Mesenchymal stem cell (in vitro differentiated cells and primary cell): ENCODE measurements at places on chromosomes 1 and 21.

- DNase-seq = no peak
Observed at GRCh38 chr21:21332492-21332891, 334.3 kb downstream of the NCAM2 start.

- DNase-seq = no peak
Observed at GRCh38 chr1:173285048-173285447, 77.9 kb upstream of the TNFSF4 start.

GRCh38 chr1:116403496-116404136, 30.6 kb downstream of the ATP1A1 start:
- DNase-seq = no peak

GRCh38 chr1:5651473-5651872, 340.8 kb downstream of the NPHP4 start:
- DNase-seq = no peak

- no peak for DNase-seq
Observed at GRCh38 chr1:199490769-199491527, 536.6 kb upstream of the NR5A2 start.

- DNase-seq = peak; percentile 90
Observed at GRCh38 chr21:42974832-42975820, 764 bp downstream of the PKNOX1 start.

DNA sequence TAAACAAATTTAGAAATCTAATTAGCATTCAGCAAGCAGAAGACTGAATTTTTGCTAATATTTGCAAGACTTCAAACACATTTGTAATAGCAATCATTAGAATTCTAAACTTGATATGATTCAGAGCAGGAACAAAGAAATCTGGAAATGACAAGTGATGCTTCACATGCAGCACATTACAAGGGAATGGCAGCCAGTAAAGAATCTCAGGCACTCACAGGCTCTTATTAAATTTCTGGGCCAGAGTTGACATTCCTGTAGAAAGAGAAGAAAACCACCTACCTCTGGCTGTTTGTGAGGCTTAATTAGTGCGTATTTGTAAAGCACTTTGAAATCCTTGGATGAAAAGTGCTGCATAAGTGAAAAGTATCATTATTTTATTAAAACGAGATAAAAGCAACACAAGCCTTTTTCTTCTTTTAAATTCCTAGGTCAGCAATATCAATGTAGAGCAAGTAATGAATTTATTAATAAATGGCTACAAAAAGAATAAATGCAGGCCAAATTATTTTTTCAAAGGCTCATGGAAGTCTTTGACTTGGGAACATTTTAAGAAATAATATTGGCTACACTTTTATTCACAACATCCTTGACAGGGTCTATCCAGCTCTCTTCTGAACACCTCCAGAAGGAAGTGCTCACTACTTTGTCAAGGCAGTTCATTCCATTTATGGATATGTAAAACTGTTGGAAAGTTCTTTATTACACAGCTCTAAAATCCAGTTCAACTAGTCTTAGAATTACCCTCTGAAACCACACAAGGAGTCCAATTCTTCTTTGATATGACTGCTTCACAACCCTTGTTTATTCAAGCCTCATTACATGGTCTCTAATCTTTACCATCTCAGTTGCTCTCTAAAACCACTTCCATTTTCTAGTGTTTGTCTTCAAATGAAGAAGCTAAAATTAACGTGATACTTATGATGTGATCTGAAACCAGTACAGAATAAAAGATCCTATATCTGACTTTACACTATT, 32.1 kb upstream of the SCYL3 start:
- DNase-seq = peak; percentile 13

DNA sequence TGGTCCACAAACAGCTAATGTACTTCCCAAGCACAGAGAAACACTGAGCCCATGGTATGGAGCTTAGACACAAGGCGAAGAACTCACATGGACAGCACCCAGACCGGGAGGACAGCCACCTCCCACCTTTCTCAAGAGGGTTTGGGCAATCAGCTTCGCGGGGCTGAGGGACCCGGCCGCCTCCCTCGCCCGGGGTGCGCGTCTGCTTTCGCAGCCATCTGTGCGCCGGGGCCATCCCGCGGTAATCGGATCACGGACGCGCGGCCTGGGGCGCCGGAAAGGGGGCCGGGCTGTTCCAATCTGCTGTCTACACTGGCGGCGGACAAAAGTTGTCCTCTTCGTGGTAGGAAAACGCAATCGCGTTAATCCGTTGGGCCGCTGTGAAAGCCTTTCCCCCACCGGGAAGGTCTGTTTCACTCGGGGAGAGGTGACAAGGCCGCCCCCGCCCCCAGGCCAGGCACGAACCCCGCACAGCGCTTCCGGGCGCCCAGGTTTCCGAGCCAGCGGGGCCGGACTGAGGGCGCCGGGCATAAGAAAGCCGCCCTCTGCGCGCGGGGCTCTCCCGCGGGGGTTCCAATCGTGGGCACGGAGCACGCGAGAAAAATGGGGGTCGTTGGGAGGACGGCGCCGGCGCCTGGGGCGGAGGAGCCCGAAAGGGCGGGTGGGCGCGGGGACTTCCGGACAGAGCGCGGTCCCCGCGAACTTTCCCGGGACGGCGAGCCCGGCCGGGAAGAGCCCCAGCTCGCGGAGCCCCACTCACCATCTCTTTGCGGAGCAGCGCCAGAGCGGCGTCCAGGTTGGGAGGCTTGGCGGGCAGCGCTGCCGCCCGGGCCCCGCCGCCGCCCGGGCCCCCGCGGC, 664 bp downstream of the FAM89A start:
- DNase-seq = peak; percentile 79

- peak; percentile 86 for DNase-seq
Observed at GRCh38 chr1:199463521-199464127, 563.9 kb upstream of the NR5A2 start.

- peak; percentile 70 for DNase-seq
Observed at GRCh38 chr1:40824591-40825434, 37.4 kb downstream of the CITED4 start.

GRCh38 chr1:194598098-194598497, 1411.7 kb upstream of the B3GALT2 start:
- no peak for DNase-seq

- DNase-seq = peak; percentile 76
Observed at GRCh38 chr1:43522776-43523480, 7.8 kb upstream of the PTPRF start.

GRCh38 chr1:65344171-65344814, 35.0 kb downstream of the DNAJC6 start:
- DNase-seq = no peak

DNA sequence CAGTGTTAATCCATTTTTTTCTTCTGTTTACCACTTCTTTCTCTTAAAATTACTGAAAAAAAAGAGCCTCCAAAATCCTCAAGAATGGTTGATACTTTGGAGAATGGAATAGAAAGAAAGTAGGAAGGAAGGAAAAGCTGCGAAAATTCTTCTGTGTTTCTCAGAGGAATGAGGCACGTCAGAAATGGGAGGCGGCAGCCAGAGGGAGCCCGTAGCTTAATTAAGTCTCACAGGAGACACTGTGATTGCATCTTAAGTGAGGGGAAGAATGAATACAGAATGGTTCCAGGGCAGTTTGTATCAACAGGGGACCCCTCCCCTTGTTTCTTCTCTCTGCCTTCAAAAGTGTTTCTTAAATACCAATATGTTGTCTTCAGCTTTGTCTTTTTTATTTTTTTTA, 1099.5 kb downstream of the PLA2G4A start:
- peak; percentile 47 for DNase-seq

GRCh38 chr21:21612466-21612865, 614.3 kb downstream of the NCAM2 start:
- DNase-seq = peak; percentile 65

DNA sequence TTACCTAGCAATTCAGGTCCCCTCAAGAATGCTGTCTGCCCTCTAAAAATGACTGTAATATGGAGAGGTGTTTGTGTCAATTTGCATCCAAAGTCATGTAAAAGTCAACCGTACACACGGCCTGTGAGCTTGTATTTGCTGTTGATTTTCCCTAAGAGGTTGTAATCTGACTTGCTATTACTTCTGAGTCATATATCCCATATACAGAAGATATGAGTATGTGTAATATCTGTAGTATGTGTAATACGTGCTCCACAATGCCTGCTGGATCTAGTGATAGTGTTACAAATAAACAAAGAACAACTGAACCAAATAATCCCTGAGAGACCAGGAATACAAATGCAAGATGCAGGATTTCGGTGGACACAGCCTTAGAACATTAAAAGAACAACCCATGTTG, 1.4 kb upstream of the KCNJ6 start:
- DNase-seq = peak; percentile 69

- no peak for DNase-seq
Observed at GRCh38 chr1:96424877-96425276, 296.7 kb upstream of the PTBP2 start.

GRCh38 chr1:23126200-23126599, 42.5 kb downstream of the LUZP1 start:
- no peak for DNase-seq

DNA sequence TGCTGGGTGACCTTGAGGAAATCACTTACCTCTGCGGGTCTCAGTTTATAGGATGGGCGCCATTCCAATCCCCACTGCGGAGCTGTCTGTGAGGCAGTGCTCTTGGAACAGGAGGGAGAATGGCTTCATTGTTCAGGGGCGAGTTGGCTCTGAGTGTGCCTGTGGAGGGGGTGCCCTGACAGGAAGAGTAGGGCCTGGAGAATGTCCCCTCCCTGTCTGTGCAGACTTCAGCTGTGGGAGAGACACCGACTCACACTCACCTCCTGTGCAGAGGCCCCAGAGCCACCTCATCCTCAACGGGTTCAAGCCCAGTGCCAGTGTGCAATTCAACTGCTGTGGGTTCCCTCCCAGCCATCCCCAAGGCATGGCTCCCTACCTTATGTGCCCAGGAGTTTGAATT, 17.1 kb downstream of the ADORA1 start:
- no peak for DNase-seq

- DNase-seq = no peak
Observed at GRCh38 chr1:223487887-223488259, 94.7 kb downstream of the CCDC185 start.

GRCh38 chr1:168767894-168768584, 39.0 kb upstream of the DPT start:
- peak; percentile 13 for DNase-seq

- DNase-seq = no peak
Observed at GRCh38 chr21:45991606-45992300, 10.2 kb downstream of the COL6A1 start.

DNA sequence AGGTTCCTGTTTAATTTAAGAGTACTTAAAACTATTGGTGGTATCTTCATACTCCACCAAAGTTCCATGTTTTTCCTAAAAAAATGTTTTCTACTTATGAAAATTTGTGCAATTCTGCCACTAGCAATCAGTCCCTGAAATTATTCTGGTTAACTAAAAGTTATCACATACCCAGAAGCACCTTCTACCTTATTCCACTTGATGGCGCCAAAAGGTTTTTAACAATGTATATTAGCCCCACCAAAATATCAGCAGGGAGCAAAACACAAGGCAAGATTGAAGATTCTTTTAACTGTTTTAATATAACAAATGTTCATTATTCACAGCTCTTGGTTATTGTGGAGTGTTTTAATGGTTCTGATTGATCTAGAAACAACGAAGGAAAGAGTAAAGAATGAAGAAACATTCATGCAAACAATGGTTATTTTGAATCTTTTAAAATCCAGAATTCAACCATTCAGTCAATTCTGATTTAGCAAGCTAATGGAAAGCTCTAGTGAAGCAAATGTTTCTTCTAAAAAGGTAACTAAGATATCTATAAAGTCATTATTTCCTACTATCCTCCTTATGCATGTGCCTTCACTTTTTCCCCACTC, 67.2 kb downstream of the TTLL7 start:
- peak; percentile 62 for DNase-seq

- DNase-seq = peak; percentile 98
Observed at GRCh38 chr1:109877317-109877771, 33.3 kb upstream of the CSF1 start.

- DNase-seq = no peak
Observed at GRCh38 chr1:4684136-4684535, 29.7 kb downstream of the AJAP1 start.

DNA sequence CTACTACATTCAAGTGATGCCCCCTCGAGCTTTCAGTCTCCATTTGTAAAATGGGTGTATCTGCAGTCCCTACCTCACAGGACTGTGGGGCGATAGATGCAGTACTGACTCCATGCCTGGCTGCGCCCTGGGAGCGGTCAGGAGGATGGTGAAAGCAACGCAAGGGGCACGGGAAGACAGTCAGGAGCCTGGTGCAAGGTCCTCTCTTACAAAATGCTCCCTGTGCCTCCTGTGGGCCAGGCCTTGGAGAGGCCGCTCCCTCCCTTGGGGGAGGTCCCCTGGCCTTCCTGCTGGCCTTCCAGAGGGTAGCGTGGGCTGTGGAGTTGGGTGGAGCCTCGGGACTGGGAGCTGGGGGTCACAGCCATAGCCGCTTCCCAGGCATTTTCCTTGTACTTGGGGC, 21.6 kb downstream of the FAM151A start:
- no peak for DNase-seq

DNA sequence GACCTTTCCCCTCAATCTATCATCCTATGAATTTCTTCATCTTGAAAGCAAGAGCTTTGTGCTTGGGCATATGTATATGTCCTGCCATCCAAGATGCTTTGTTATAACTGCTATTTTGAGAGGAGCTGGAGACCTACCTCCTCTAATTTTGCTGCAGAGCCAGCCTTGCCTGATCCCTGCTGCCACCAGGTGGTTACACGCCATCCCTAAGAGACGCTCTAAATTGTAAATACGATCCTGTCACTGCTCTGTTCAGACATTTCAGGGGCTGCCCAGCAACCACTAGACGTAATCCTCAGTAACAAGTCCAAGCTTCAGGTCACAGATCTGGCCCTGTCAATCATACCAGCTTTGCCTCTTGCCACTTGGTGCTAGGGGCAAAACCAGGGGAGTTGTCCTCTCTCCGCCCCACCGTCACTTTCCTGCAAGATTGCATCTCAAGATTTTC, 32.9 kb downstream of the GPA33 start:
- peak; percentile 21 for DNase-seq

DNA sequence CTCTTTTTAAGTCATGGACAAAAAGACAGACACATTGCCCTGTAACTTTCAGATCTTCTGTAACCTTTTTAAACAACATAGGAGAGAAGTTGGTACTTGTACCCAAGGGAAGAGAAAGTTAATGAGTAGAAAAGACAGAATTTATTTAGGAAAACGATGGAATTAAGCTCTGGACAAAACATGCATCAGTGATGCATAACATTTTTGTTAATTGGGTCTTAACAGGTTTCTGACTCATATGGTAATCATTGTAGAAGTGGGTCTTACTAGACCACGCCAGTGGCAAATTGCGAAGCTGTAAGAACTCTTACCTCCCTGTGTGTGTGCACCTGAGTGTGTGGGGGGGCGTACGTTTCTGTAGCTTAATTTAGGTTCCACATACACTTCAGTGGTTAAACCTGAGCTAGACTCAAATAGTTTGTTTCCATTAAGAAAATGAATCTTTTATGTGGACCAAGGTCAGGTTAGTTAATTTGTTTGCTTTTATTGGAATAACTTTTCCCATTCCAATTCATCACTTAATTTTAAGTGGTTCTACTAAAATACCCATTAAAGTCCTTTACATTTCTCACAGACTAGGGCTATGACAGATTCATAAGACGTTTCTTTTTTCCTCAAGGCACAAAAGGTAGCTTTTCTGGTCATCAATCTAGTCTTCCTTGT, 48.1 kb downstream of the NFIA start:
- no peak for DNase-seq

- no peak for DNase-seq
Observed at GRCh38 chr1:34167389-34167788, 2.4 kb upstream of the CSMD2 start.

GRCh38 chr1:43799656-43800635, 92.6 kb downstream of the ST3GAL3 start:
- DNase-seq = peak; percentile 90
